Right ventricle myocardium inferior (tissue), 1 donor: ENCODE measurements at places on chromosomes 11 and 22. TPM values are rescaled to one million over a fixed set of nuclear protein-coding genes. Genes with fewer than 3 reads are reported as not detected.

GRCh38 chr11:132450631-132451030, 1080.2 kb downstream of the NTM start:
- DNase-seq, result no peak

Gene SLC22A6
- total RNA-seq, result not detected

Gene CD6
- 0.22 TPM for total RNA-seq

Gene BTBD18
- total RNA-seq, result not detected

DNA sequence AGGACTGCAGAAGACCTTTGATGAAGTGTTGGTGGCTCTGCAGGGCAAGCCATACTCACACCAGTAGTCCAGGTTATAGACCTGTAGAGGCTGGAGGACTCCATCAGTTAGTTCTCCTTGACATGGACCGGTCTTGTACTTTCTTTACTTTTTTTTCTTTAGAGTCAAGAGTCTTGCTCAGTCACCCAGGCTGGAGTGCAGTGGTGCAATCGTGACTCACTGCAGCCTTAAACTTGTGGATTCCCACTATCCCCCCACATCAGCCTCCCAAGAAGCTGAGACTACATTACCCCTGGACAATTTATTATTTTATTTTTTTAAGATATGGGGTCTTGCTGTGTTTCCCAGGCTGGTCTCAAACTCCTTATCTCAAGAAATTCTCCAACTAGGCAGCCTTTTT, 49.6 kb upstream of the E2F8 start:
- no peak for DNase-seq

Gene ADAMTS15
- total RNA-seq, result 45.6 TPM

GRCh38 chr11:92770981-92771380, 198.5 kb upstream of the MTNR1B start:
- no peak for DNase-seq

Gene PPFIBP2
- 21.4 TPM for total RNA-seq

Gene CLTCL1
- total RNA-seq, result 8.3 TPM

GRCh38 chr11:134944986-134945385, 532.9 kb upstream of the B3GAT1 start:
- DNase-seq, result no peak

DNA sequence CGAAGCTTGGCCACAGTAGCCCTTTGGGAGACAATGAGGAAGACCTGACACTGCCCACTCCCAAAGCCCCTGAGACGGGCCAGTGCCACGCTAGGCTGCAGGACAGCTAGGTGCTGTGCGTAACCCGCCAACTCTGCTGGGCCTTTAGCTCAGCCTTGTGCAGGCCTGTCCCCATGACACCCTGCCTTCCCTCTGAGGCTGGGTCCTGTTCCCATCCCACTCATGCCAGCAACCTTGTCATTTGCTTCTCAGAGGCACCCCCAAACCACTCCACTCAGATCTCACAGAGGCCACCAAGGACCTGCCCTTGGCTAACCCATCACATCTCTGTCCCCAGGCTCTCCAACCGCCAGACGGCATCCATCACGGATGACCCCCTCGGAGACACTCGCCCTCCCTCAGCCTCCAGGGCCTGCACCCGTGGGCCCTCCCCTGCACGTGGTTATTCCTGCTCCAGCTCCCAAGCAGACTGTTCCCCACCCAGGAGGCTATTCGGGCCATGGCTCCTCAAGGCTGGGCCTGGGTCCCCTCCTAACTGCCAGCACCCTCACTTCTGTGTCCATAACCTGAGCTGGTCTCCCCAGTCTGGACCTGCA, 11.1 kb downstream of the CELSR1 start:
- DNase-seq, result no peak

DNA sequence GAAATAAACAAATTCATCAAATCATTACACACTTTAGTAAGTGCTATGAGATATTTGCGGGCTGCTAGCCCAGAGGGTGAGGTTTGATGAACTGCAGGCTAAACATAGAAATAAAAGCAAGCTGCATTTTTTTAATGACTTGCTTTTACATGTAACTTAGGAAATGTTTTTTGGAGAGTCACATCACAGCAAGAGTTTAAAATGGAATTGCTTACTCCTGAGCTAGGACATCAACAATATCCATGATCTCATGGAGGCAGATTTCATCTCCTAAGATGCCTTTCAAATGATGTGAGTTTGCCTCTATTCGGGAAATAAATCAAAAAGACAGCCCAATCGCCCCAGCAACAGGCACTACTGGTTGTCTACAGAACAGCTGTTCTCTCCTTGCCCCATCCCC, 73.4 kb upstream of the CD44 start:
- no peak for DNase-seq

DNA sequence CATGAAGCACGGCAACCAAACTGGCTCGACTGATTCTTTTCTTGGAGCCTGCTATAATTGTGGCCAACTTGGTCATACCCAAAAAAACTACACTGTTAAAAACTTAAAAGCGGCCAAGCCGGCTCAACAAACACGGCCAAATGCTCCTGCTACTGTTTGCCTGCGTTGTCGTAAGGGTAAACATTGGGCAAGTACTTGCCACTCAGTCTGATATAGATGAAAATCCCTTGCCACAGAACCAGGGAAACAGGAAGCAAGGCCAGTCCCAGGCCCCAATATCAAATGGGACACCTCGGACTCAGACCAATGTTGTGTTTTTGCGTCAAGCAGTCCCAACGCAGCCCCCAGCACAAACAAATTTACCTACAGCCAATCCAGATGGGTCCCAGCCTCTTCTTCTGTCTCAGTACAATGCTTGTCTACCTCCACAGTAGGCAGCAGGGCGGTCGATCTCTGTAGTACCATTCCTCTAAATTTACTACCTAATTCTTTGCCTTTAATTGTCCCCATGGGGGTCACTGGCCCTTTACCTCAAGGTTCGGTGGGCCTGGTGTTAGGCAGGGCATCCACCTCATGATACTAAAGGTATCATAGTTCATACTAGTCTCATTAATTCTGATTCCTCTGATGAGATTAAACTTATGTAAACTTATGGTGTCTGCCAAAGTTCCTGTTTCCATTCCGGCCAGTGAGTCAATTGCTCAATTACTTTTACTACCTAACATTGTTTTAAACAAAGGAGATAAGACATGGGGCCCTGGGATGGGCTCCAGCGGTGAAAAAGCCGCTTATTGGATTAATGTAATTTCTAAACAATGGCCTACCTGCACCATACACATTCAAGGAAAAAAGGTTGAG, 3.7 kb upstream of the COMT start:
- DNase-seq, result no peak

DNA sequence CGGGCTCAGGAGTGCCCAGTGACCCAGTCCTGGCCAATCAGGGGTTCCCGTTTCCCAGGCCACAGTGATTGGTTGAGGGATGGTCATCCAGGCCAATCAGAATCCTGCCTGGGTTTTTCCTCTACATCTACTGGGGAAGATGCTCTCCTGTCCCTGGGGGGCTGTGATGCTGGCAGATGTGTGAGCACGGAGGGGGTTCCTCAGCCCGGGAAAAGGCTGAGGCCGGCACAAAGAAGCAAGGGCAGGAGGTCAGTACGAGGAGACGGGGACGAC, 171.2 kb downstream of the CTTN start:
- DNase-seq, result no peak

- DNase-seq, result peak; percentile 92
Measured at GRCh38 chr11:64971421-64972233, at the start of gene MAJIN. Gene MAJIN (minus strand): TSS chr11:64972108. CDS start chr11:64959405, 12,703 bp downstream.

Gene PDE3B
- total RNA-seq, result 4.5 TPM

Gene AIFM3
- 0.65 TPM for total RNA-seq

Gene CRYBB2
- total RNA-seq, result not detected

DNA sequence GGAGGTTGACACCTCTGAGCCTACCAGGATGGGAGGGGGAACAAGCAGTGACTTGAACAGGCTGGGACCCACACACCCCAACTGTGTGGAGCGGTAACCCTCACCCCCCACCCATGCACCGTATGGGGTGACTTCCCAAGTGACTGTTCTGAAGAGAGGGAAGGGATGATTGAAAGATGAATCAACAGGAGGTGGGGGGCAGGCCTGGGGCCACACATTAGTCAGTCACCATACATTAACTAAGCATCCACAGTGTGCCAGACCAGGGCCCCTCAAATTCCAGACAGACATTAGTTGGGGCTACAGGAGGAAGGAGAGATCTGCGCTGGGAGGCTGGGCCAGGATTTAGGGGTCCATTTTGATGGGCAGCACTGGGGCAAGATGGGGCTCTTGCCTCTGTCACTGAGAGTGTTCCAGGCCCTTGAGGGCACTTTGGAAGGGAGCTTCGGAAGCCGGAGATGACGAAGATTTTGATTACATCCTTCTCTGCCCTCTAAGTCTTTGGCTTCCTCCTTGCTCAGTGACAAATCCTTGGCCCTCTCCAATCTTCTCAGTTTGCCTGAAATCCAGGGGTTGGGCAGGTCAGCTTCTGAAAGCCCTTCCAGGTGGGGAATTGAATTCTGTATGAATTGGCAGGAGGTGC, 966 bp downstream of the SMTN start:
- no peak for DNase-seq

Gene MFRP
- not detected for total RNA-seq

DNA sequence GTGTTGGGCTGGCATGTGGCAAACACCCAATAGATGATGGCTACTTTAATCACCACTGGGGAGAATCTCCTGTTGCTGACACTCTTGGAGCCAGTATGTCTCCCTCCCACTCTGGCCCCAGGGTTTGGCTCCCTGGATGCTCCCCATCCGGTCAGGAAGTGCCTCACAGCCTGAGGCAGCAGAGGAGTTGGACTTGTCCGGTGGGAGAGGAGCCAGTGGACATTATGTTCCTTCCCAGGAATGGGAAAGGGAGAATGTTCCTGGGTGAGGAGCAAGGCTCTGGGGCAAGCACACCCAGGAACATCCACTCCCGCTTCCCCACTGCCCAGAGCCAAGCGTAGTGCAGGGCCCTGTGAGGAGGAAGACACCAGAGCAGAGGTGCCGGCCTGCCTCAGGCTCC, 84.6 kb upstream of the NAV2 start:
- peak; percentile 86 for DNase-seq

GRCh38 chr11:67289651-67290479, 762 bp downstream of the ANKRD13D start:
- peak; percentile 81 for DNase-seq

Gene OR2AG1
- total RNA-seq, result not detected

Gene SCGB1D2
- 4.0 TPM for total RNA-seq

GRCh38 chr11:12998336-12998735, 10.8 kb upstream of the RASSF10 start:
- DNase-seq, result no peak

GRCh38 chr22:38788021-38788816, 5.7 kb downstream of the DNAL4 start:
- no peak for DNase-seq

- no peak for DNase-seq
Measured at GRCh38 chr11:13767471-13767870, 99.0 kb downstream of the FAR1 start.

DNA sequence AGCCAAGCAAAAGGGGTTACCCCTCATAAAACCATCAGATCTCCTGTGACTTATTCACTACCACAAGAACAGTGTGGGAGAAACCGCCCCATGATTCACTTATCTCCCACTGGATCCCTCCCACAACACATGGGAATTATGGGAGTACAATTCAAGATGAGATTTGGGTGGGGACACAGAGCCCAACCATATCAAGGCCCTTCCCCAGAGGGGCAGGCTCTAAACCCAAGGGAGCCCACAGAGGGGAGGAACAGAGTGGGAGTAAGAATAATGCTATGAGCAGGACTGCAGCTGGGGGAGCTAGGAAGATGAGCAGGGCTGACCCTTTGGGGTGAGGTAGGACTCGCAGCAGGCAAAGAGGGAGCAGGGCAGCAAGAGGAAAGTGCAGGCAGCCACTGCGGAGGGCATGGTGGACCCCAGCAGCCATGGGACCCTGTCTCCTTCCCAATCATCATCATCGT, 59.3 kb downstream of the CD82 start:
- DNase-seq, result peak; percentile 20

GRCh38 chr11:35114906-35115687, 23.9 kb upstream of the CD44 start:
- no peak for DNase-seq

DNA sequence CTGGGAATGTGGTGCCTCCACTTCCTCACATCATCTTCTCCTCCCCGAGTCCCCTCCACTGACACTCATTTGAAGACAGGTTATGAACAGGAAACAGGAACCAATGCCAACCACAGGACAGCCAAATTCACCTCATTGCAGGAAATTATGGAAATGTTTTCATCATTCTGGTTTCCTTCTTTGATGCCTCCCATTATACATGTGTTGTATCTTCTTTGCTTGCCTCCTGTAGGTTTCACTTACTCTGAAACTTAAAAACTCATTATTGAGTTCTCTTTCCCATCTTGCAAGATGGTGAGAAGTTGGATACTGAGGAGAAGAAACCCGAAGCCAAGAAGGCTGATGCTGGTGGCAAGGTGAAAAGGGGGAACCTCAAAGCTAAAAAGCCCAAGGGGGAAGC, 108.5 kb downstream of the PHF21B start:
- DNase-seq, result no peak

GRCh38 chr11:102727890-102728289, 3.1 kb upstream of the MMP8 start:
- DNase-seq, result no peak

Gene HPX
- not detected for total RNA-seq

Gene PNPLA5
- total RNA-seq, result not detected

Gene IFITM10
- total RNA-seq, result 0.92 TPM

Gene C22orf31
- total RNA-seq, result not detected

Gene DCPS
- total RNA-seq, result 10.8 TPM

GRCh38 chr22:19565382-19566278, 41.4 kb upstream of the CLDN5 start:
- DNase-seq, result no peak

DNA sequence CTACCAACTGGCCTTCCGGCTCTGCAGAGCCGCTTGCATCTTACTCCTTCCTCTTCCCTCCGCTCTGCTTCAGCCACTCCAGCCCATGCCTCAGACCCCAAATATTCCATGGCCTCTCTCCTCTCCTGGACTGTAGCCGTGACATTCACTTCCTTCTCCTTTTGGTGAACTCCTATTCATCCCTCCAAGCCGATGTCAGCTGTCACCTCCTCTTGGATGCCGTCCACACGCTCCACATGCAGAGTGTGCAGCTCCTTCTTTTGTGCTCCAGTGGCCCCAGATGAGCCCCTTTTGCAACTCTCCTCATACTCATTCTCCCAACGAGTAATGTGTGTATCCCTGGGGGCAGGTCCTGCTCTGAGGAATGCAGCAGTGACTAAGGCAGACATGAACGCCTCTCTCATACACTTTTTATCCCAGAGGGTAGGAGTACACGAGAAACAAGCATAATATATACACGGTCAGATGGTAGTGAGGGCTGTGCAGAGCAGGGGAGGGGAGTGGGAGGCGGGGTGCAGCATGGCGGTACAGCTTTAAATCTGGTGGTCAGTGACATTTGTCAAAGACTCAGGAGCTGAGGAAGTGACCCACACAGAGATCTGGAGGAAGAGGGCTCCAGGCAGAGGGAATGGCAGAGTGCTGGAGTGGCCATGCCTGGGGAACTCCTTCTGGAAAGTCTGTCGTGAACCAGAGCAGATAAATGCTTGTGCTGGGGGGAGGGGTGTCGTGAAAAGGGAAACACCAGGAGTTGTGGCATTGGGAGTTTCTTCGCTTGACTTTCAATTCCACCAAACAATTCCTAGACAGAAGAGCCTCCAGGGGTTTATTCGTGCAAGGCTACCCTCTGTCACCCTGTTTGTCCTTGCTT, 83.8 kb upstream of the ATXN10 start:
- peak; percentile 17 for DNase-seq
